ENCODE measurements at places on chromosomes 4 and X.

DNA sequence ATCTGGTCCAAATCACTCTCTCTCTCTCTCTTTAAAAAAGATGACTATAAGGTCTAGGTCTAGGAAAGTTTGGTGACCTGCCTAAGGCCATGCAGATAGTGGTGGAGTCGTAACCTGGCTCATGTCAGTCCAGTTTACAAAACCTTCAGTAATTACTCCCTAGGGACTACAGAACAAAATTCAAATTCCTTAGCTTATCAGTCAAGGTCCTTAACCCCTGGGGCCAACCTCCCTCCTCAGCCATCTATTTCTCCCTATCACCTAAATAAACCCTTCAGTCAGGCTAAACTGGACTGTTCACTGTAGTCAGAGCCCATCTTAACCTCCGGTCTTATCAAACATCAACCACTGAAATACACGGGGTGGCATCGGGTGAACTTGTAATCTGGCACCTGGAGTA is 68.9 kb downstream of the MAP3K15 start:
- no peak for DNase-seq

DNA sequence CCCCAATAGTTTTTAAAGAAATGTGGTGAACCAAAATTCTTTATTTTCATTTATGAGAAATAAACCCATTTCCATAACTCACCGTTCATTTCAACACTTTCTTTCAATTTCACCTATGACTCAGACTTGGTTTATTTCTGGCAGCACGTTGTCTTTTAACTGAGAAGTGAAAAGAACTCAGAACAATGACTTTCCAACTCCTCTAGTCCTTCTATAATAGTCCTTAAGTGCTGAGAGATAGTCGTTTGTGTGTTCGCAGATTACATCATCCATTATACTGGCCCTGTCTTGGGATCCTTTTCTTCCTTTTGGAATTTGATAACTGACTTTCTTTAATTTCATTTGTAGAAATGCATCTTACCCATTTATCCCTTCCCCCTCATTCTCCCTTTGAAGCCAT is 113.6 kb downstream of the GLUD2 start:
- DNase-seq: no peak

GRCh38 chr4:16238327-16238726 is 12.1 kb upstream of the TAPT1 start:
- DNase-seq: no peak

GRCh38 chr4:153485860-153486259 is 19.7 kb downstream of the TMEM131L start:
- DNase-seq: no peak

DNA sequence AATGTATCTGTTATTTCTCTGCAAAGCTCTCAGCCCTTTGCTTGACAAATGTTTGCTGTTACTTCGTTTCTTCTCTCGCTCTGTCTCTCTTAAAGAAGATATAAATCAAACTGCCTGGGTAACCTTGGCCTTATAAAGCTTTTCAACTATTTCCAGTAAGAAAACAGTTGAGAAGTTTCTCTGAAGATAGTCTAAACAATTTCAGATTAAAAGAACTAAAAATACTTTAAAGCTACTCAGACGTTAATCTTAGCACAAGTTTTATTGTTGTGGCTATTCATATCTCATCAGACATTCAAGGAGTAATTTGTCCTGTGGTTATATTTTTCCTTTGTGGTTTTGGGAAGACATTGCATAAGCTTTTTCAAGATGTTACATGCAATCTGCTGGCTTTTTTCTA is 22.6 kb downstream of the HOPX start:
- DNase-seq: no peak

DNA sequence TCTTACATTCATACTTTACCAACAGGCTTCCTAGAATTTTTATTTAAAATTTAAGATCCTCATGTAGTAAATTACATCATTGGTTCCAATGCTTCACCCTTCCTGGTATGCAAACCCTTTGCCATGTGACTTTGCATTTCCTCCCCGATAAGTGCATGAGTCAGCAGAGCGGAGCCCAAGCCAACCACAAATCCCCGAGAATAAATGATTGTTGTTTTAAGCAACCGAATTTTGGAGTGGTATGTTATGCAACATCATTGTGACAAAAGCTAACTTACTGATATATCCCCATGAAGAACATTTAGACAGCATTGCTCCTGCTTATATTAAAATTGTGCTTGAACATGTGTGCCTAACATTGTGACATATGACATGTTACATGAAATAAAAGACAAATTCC is 199.4 kb upstream of the DDX53 start:
- no peak for DNase-seq

GRCh38 chr4:105344141-105344540 is 129.7 kb downstream of the PPA2 start:
- DNase-seq: no peak

DNA sequence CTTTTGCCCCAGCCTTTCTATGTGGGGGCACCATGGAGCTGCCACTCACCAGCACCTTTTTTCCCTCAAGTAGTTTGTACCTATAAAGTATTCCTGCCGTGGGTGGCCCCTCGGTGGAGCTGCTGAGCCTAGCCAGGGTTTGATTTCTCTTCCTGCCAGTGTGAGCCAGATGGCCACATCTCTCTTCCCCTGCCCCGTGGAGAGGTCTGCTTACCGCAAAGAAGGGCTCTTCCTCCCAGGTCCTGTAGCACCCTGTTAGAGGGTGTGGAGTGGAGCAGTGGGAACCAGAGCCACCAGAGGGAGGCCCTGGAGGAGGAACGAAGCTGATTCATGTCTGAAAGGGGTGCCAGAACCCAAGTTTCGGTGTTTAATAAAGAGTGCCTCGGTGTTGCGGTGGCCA is 95.4 kb downstream of the PTTG2 start:
- DNase-seq: no peak

GRCh38 chrX:8189096-8189830 is 18.2 kb upstream of the VCX2 start:
- DNase-seq: no peak

- DNase-seq: no peak
Observed at GRCh38 chrX:71095033-71095432, 618 bp upstream of the FOXO4 start.

DNA sequence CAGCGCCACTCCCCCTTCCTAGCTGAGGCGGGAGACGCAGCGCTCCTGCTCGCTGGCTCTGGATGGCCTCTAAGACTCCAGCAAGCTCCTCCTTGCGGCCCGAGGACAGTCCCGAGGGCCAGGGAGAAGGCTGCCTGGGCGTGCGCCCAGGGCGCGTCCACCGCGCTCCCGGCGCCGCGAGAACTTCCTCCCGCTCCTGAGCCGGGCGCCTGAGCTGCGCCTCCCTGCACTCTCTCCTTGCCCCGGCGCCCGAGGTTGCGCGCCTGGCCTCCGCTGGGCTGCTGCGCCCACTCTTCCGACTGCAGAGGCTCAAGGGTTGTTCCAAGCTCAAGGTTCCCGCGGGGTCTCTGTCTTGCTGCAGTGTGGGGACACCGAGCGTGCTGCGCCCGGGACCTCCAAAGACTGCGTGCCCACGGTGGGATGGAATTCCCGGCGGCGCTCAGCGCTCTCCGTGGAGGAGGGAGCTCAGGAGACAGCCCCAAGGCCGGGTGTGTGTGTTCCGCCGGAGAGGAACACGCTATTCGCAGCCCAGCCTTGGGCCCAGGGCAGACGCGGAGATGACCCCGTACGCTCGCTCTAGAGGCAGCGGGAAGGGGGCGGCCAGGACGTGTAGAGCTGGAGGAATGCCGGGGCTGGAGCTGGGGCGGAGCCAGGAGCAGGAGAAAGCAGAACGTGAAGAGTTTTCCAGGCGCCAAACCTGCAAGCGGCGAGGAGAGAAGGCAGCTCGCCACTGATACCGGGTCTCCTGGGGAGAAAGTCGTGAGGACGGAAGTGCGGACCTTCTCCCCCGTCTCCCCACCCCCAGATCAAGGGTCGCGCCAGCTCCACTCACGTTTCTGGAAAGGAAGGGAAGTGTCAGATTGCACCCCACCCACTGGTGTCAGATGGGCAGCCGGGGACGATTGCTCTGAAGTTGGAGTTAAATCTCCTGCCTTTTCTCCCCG is at the start of gene ARHGAP6:
TSS of gene ARHGAP6 (minus strand) at position 753 of the 944 bp plus-strand sequence. CDS start 1,092 bp downstream, outside the sequence.
- DNase-seq: no peak

DNA sequence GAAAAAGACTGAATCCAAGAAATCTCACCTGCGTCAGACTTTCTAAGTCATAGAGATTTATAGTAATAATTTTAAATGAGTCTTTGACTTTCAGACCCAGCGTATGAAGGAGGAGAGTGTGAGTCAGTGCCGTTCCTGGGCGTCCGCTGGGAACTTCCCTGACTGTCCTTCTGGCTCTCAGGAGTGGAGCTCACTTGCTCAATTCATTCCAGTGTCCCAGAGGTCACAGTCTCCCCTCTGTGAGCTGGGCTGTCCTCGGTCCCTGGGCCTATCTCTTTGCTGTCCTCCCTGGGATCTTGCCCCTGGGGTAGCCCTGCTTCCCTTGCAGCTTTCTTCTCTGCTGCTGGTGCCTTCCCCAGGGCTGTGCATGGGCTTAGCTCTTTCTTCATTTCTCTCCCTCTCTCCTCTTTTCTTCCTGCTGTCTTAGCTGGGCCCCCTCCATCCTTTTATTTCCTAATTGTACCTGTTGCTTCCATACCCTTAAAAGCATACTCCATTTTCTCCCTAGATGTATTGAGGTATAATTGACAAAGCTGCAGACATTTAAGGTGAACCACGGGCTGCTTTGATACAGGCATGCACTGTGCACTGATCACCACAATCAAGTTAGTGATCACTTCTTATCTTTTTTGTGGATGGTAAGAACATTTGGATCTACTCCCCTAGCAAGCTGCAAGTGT is 11.6 kb downstream of the SORBS2 start:
- DNase-seq: no peak

- DNase-seq: no peak
Observed at GRCh38 chr4:96483308-96484030, 643.6 kb downstream of the PDHA2 start.

GRCh38 chrX:31333165-31333831 is 261.5 kb upstream of the FTHL17 start:
- no peak for DNase-seq

DNA sequence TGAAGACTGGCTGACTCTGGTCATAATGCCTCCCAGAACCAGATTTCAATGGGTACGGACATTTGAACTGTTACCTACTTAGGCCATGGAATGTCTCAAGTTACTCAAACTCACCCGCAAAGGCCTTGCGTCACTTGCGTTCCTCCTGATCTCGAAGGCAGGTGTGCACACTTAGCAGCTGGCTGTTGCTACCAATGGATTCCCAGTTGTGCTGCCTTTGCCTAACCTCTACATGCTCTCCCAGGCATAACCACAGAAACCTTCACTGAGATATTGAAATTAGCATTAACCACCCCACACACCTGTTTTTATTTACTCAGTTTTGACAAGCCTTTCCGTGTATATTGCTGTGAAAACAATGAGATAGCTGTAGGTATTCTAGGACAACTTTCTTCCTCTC is 2.8 kb downstream of the ERVMER34-1 start:
- DNase-seq: no peak

GRCh38 chrX:147376601-147377422 is 534.9 kb upstream of the FMR1 start:
- DNase-seq: no peak

DNA sequence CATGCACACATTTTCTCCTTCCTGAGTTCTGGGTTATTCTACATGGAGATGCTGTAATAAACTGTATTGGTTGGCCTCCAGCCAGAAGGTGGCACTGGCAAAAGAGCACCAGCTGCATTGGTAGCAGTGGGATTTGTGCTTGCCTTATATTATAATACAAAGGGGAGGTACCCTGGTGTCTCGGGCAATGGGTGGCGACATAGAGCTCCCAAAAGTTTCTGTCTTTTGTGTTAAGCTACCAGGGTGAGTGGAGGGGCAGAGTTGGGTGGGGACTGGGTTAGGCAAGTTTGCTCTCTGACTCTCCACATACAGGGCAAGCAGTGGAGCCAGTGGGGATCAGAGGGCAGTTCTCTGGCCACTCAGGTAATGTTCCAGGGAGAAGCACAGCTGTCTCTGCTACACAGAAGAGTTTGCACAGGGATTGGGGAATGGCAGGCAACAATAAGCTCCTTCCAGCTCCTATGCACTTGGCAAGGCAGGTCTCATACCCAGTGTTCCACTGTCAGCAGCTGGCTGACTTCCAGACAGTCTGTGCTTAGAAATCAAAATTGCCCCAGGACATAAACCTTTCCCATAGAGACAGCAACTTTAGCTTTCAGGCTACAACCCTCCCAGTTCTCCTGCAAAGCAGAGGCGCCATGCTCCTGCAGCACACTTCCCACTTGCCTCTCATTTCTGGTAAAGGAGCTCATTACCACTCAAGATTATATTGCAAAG is 463.9 kb upstream of the PCDH7 start:
- no peak for DNase-seq

DNA sequence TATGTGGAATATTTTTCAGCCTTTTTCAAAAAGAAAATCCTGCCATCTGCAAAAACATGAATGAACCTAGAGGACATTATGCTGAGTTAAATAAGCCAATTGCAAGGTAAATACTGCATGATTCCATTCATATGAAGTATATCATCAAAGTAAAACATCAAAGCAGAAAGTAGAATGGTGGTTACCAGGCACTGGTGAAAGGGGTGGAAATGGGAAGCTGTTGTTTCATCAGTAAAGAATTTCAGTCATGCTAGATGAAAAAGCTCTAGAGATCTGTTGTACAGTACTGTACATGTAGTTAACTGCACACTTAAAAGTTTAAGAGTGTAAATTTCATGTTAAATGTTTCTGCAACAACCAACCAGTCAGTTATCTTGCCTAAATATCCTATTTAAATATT is 196.8 kb upstream of the ADGRL3 start:
- DNase-seq: no peak

GRCh38 chrX:154762537-154763296 is at the start of gene DKC1:
DKC1 (plus strand) TSS chrX:154762864; CDS start chrX:154762966, 102 bp downstream.
- peak; percentile 91 for DNase-seq

DNA sequence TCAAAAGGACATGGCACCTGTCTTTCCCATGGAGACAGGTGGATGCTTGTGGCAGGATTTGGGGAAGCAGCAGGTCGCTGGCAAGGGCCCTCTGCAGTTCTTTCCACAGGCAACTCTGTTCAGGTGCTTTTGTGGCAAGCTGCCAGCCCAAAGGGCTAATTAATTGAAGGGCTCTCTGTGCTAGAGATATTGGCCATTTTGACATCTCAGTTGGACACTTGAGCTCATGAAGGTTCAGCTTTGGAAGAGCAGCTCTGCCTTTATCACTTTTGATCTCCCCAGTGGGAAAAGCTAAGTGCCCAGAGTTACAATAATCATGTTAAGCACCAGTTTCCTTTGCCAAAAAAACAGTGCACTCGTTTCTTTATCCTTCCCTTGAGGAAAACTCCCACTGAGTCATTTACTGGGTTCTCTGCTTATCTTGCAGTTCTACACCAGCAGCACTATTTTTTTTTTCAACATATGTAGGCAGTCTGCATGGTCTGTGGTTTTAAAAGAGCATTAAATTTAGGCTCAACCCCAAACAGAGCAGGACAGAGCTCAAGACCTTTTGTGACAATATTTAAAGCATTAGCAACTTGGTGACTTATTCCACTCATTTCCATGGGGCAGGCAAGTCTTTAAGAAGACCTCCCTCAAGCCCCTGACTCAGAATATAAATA is 336.4 kb upstream of the RASGEF1B start:
- no peak for DNase-seq

- DNase-seq: no peak
Observed at GRCh38 chrX:75156531-75156945, 455 bp upstream of the ABCB7 start.

GRCh38 chr4:24511371-24512063 is 72.8 kb downstream of the DHX15 start:
- DNase-seq: no peak

Measured in stimulated activated CD4-positive, alpha-beta T cell treated with anti-CD3 and anti-CD28 coated beads, Interleukin-15, amount 100 ng/mL, for 1 hour (primary cell).